Muscle of arm (tissue), 14 donors: ENCODE measurements at places on chromosomes 4 and X. TPM values are rescaled to one million over a fixed set of nuclear protein-coding genes. Genes with fewer than 3 reads are reported as not detected.

DNA sequence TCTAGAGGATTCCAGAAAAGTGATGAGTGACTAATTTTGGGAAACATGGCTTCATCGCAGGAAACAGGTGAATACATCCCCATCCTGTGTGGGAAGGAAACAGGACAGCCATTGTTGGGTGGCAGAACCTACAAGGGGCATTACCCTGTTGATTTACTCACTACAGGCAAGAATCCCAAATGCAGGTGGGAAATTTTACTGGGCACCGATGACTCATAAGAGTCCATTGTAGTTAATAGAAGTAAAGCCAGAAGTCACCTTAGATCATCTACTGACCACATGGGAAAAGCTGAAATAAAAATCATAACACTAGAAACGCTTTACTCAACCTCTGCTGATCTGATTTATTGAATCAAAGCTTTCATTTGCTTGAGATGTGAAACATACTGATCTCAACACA lies 136.4 kb downstream of the TRIML1 start:
- DNase-seq, result no peak

GABRQ gene
- 1.3 TPM for polyA plus RNA-seq

- no peak for DNase-seq
These were observed 35.5 kb upstream of the ADH4 start for GRCh38 chr4:99179626-99180025.

- no peak for DNase-seq
These were observed 458.0 kb upstream of the NWD2 start for GRCh38 chr4:36786519-36786918.

DNA sequence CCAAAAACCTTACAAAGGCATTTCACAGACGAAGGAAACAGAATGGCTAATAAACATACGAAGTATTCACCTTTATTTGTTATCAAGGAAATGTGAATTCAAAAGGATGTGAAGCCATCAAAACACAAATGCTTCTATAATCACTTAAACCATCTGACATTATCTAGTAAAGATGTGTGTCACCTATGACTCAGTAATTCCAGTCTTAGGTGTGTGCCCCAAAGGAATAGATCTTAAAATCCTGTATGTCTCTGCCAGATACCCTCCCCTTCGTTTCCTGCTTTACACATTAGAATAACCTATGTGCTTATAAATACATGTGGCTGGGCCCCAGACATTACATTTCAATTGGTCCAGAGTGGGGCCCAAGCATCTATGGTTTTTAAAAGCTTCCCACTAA lies 41.8 kb upstream of the CEP135 start:
- DNase-seq, result no peak

TMLHE gene
- 22.9 TPM for polyA plus RNA-seq

GRCh38 chr4:80425124-80426100 lies 89.9 kb downstream of the CFAP299 start:
- DNase-seq, result no peak

DNA sequence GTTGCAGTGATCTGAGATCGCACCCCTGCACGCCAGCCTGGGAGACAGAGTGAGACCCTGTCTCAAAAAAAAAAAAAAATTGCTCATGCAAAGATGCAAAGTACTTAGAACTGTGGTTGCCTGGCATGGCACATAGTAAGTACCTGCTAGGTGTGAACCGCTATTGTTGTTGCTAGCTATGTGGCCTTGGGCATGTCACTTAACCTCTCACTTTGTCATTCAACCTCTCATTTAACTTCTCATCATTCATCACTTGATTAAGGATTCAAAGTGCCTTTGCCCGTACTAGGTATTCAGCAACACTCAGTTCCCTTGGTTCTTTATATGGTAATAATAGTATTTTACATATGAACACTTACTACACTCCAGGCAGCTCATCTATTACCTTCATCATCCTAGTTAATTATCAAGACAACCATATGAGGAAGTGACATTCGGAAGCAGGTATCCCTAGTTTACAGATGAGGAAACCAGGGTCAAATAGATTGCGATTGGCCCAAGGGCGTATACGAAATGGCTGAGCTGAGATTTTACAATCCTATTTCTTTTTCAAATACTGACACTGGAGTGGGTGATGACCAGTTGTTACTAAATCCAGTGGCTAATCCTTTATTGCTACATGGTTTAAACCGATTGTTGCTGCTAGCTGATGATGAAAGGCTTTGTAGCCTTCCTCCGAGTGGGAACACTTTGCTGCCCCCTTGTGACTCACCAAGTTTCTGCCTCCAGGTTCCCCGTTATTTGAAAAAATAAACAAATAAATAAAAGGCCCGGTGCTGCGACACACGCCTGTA lies 28.8 kb upstream of the SOWAHD start:
- peak; percentile 48 for DNase-seq

TCP11X2 gene
- not detected for polyA plus RNA-seq

FOXP3 gene
- polyA plus RNA-seq, result 0.46 TPM

DNA sequence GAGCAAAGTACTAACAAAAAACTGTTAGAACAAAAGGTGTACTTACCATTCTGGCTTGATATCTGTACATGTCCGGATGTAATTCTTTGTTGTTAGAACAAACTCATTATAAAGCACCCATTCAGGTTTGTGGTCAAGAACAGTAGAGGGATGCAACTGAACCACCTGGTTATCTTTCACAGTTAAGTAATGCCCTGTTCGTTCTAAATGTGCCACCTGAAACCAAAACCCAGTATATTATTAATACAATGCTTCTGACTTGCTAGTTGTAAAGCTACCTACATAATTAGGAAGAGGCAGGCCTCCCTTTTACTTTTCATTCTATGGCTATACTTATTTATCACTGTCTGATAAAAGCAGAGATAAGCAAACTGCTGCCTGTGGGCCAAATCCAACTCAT lies 54.8 kb downstream of the DHX15 start:
- DNase-seq, result no peak

DNA sequence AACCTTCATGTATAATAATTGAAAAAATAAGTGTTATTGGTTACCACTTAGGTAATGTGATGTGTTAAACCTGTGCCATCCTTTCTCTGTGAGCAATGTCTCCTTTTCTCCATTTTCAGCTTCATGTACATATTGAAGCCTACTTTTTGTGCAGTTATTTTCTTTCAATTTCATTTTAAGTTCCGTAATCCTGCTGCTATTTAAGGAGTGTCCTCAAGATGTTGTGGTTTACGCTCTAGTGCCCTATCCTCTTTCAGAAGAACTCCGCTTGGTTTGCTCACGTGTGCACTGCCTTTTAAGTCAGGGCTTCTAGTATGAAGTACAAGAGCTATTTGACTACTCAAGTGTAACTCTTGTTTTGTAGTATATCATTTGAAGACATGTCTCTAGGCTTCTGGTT lies 2253.2 kb upstream of the TENM3 start:
- no peak for DNase-seq

GRCh38 chr4:74962584-74962983 lies 29.7 kb downstream of the PARM1 start:
- no peak for DNase-seq

ZGRF1 gene
- 15.8 TPM for polyA plus RNA-seq

MXRA5 gene
- polyA plus RNA-seq, result not detected

DGAT2L6 gene
- not detected for polyA plus RNA-seq

DNA sequence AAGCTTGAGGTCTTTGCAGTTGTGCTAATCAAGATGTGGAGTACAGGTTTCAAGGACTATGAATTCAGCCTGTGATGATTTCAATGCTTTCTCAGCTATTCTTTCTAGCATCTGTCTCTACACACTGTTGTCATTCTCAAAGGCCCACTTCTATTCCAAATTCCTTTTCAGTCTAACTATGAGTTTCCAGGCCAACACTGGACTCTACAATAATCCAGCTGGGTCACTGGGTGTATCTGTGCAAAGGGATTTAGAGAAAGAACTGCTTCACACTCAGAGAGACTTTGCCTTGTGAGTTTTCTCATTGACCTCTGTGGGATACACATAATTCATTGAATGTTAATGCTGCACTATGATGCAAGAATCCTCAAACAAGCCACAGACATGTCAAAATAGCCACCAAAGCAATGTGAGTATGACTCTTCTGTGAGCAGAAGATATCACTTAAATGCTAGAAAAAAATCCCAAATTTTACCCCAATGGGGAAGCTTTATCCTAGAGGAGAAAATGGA lies 171.8 kb upstream of the CLNK start:
- no peak for DNase-seq

BEX5 gene
- polyA plus RNA-seq, result not detected

SOX3 gene
- not detected for polyA plus RNA-seq

GNRHR gene
- polyA plus RNA-seq, result not detected

GPM6B gene
- 20.4 TPM for polyA plus RNA-seq

DNA sequence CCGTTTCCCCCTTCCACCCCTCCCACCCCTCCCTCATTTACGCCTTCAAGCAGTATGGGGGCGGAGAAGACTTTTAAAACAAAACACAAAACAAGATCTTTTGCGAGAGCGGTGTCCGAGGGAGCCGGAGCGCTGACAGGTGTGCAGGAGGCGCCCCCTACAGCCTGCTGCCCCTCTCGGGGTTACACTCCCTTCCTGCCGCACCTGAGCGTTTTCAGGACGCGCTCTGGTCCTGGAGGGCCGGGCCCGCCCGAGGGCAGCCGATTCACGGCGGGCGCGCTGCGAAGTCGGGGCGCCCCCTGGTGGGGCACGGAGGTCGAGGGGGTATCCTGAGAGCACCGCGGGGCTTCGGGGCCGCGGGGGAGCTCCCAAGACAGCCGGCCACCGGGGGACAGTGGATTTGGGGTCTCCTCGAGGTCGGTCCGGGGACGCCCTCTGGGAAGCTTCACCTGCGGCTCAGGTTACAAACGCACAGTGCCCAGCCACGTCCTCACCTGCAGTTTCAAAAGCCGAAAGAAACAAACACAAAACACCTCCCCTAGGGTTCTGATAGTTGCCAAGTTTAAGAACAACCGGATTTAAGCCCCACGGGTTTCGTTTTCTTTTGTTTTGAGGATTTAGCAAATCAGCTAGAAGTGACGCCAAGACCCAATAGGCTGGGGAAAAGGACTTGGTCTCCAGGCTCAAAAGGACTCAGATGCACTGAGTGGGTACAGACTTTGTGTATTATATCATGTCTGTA lies 8.0 kb upstream of the NEUROG2 start:
- DNase-seq, result peak; percentile 35

- DNase-seq, result no peak
These were observed 772.9 kb upstream of the SLIT2 start for GRCh38 chr4:19478791-19479190.

- no peak for DNase-seq
These were observed 186.3 kb downstream of the MOSPD2 start for GRCh38 chrX:15059474-15059873.

DNA sequence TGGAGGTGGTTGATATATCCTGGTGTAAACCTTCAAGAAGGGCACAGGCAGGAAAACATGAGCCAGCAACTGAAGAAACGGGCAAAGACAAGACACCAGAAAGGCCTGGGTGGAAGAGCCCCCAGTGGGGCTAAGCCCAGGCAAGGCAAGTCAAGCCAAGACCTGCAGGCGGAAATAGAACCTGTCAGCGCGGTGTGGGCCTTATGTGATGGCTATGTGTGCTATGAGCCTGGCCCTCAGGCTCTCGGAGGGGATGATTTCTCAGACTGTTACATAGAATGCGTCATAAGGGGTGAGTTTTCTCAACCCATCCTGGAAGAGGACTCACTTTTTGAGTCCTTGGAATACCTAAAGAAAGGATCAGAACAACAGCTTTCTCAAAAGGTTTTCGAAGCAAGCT lies 7.2 kb downstream of the ZFP42 start:
- no peak for DNase-seq
